Breast epithelium (tissue), 4 donors: ENCODE measurements at places on chromosomes 7 and 10.

GRCh38 chr10:34906067-34906965 is 91.2 kb upstream of the PARD3 start:
- DNase-seq: peak; percentile 69

DNA sequence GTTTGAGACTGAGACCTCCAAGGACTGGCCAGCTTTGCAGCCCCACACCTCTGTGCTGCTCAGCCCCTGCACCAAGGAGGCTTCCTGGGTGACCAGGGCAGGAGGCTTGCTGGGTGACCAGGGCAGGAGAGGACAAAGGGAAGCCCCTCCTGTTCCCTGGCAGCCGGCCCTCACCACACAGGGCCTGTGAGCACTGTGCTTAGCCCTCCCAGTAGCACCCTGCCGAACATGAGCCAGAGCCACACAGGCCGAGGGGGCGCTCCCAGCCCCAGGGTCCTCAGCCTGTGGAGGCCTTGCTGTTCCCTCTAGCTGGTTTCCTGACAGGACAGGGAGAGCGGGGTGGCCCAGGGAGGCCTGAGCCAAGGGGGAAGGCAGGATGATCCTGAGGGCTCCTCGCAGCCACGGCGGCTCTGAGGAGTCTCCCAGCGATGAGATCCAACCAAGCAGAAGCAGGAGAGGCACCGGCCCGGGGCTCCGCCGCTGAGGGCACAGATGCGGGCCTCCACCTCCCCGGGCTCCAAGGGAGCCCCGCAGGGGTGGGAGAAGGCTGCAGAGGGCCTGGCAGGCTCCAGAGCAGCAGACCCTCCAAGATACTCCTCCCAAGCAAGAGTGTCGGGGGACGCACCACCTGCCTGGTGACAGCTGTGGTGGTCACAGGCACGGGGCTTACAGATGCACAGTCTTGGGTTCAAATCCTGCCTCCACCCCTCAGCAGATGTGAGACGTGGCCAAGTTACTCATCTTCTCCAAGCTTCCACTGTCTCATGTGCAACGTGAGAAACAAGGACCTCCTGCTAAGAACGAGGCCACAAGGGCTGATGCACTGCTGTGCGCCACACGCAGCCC is 22.5 kb downstream of the WDR86 start:
- DNase-seq: no peak

- no peak for DNase-seq
Measured at GRCh38 chr10:7043055-7043653, 367.7 kb downstream of the SFMBT2 start.

DNA sequence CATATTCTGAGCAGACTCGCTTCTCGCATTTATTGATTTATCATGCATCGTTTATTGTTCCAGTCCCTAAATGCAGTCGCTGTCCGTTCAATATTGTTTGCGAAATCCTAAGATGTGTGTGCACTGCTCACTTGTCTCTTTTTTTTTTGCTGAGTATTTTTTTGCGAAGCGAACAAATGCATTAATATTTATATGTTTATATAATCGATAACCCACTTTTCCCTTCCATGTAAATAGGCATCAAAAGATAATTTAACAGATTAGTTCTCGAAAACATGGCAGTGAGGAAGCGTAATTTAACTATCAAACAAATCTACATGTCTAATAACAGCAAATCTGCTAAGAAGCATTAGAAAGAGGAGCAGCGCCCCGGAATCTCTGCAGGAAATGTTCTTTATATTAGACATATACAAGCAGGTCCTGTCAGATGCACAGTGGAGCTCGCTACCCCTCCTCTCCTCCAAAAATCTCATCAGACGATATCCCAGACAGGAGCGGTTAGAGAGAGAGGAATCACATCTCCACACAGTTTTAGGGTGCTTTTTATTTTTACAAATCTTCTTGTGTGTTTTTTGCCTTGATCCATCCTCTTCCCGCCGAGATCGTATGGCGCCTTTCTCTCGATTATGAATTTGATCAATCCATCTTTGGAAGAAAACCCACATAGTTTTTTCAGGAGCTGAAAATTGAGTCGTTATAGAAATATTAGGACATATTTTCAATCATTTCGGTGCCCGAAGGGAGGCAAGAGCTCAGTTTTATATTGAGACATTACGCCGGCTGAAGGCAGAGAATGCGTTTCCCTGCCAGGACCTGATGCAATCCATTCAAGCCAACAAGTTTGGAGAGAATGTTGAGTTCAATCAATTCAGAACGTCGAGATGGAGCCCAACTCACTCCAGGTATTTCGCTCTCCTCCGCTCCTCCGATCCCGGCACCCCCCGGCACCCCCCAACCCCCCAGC is at the start of gene ARID5B:
ARID5B (plus strand) TSS at position 871 of the 964 bp plus-strand sequence; CDS start at position 882, 11 bp downstream.
- no peak for DNase-seq

- peak; percentile 92 for DNase-seq
Measured at GRCh38 chr10:102120991-102121738, 997 bp upstream of the LDB1 start.

- DNase-seq: no peak
Measured at GRCh38 chr7:133688483-133689239, 435.8 kb downstream of the EXOC4 start.

GRCh38 chr7:24119852-24120251 is 164.1 kb upstream of the NPY start:
- DNase-seq: no peak

DNA sequence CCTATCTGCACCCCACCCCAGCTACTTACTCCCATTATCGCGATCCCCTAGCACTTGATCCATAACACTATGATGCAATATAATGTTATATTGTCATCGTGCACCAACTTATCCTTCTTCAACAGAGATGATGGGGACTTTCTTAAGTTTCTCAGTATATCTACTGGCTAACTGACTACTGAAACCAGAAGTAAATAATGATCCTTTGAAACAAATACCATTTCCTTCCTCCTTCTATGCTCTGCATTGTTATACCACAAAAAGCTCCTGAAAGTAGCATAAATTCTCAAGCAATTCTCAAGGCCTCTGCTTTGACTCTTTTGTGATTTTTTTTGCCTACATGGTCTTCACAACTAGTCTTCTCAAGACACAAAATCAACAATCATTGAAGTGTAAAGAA is 68.9 kb downstream of the HTR7 start:
- DNase-seq: no peak

GRCh38 chr7:157949711-157950110 is 612.9 kb downstream of the DNAJB6 start:
- no peak for DNase-seq

DNA sequence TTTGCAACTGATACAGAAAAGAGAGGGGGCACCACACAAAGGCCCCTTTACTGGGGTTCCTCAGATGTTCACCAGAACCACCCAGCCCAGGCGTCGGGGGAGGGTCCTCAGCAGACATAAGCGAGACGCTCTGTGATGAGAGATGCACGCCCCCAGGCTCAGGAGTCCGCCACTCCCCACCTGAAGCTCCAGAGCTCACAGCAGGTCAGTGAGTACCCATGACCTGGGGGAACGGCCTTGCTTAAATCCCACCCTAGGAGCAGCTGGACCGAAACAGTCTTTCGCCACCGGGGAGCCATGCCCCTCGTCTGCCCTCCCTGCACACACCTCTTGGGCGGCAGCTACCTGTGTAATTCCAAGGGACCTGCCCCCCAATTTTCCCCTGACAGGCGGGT is 2.8 kb downstream of the CRYGN start:
- no peak for DNase-seq

GRCh38 chr10:77592510-77592909 is 45.1 kb downstream of the KCNMA1 start:
- DNase-seq: no peak

DNA sequence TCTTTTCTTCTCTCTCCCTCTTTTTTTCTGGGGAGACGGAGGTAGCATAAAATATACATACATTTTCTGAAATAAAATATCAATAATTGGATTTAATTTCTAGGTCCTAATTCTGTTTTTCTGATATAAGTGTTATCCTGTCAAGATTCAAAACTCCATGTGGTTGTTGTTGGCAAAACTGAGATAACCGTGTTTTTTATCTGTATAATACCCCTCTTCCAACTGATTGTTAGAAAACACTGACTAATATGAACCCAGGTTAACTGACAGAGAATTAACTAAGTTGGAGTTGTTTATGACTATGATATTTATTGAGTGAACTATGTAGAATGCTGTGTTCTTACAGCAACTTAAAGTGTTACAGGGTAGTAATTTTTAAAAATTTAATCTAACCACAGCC is 236.5 kb upstream of the KAT6B start:
- no peak for DNase-seq

DNA sequence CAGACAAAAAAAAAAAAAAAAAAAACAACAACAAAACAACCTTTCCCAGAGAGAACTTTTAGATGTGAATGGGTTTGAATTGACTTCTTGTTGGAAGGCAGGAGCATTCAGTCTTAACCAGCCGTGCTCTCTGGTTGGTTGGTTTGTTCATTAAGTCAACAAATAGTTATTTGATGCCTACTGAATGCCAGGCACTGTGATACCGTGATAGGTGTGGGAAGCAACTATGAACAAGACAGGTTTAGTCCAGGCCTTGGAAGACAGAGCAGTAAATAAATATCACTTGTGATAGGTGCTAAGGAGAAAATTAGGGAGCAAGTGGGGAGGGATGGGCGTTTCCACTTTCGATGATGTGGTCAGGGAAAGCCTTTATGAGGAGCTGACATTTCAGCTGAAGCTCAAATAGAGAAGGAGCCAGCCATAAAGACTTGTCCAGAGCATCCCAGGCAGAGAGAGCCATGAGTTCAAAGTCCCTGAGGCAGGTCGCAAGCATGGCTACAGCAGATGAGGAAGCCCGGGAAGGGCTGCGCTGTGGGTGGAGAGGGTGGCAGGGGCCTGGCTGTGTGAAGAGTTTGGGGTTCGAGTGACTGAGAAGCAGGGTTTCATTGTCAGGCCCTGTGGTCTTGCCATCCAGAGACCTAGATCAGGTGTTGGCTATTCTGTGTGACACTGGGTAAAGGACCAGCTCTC is 8.0 kb downstream of the TSPAN15 start:
- no peak for DNase-seq

DNA sequence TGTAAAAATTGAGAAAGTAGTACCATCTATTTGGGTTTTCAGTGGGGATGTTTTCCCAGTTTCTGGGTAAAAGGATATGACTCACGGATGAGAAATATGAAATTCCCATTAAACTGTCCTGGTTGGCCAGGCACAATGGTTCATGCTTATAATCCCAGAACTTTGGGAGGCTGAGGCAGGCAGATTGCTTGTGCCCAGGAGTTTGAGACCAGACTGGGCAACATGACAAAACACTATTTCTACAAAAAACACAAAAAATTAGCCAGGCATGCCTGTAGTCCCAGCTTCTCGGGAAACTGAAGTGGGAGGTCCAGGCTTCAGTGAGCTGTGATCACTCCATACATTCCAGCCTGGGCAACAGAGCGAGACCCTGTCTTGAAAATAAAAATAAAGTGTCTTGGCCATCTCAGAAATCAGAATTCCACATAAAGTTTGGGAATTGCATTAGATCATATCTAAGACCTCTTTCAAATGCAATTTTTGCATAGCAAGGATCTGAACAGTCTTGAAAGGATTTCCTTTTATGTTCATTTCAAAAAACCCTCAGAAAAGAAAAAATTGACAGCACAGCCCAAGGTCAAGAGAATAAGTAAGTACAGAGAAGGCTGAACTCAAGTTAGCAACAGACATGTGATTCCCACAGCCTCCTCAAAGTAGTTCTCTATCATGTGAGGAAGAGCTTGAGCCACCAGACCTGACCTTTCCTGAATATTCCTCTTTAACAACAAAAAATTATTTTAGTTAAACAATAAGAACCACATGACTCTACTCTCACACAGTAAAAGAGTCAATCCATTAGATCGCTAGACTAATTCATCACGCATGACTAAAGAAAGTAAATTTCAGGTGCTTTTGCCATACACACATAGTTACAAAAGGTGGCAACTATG is 141.5 kb upstream of the CAV2 start:
- DNase-seq: no peak

DNA sequence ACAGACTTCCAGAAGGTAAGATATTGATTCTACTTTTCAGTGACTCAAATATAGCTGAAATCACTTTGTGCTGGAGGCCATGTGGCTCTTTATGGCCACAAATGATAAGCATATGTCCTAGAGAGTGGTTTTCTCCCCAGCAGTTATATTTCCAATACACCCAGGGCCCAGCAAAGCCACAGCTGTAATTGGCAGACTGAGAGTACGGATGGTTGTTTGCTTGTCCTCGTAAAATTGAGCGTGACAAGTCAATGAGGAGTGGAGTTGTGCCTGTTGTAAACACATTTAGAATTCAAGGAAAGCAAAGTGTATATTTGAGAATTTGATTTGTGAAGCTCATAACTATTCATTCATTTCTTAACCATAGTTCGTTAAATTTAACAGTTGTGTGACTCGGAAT is 201.8 kb downstream of the LHFPL3 start:
- no peak for DNase-seq

- DNase-seq: no peak
Measured at GRCh38 chr10:96890172-96890513, 58.0 kb downstream of the LCOR start.

GRCh38 chr7:50647286-50647980 is 82.2 kb upstream of the DDC start:
- DNase-seq: no peak

DNA sequence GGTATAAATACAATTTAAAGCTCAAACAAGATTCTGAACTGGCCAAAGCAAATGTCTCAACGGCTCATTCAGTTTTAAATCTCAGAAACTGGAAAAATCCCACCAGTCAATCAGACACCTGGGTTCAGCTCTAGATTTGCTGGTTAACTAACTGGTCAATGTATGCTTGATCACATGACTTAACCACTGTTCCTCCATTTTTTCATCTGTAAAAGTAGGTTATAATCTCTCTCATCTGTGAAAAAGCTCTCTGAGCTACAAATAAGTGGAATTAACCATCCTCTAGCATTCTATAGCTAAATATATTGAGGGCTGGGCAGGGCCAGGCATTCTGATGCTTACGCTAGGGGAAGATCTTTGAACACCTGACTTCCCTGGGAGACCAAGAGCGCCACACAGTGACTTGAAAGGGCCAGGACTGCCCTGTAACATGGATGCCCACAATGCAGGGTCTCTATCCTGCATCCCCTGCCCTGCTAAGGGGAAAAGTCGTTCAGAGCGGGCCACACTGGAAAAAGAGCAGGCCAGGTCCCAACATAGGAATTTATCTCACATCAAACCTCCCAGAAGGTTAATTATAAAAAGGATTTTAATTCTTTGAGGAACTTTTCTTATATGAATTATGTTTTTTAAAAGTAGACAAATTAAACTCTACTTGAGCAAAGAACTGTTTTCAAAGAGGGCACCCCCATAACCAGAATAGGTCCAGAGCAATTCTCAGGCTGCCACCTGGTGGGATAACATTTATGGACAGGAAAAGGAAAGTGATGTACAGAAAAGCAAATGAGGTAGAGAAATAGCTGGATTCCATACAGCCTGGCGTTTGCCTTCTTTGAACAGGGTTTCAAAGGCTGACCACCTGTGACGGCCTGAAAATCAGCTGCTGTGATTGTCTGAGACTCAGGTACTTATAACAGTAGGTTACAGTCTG is 1.8 kb downstream of the RP9 start:
- DNase-seq: no peak
